ENCODE measurements at places on chromosomes 16 and 17.

GRCh38 chr16:90047714-90048346 is 28.6 kb upstream of the DBNDD1 start:
- peak; percentile 54 for DNase-seq

DNA sequence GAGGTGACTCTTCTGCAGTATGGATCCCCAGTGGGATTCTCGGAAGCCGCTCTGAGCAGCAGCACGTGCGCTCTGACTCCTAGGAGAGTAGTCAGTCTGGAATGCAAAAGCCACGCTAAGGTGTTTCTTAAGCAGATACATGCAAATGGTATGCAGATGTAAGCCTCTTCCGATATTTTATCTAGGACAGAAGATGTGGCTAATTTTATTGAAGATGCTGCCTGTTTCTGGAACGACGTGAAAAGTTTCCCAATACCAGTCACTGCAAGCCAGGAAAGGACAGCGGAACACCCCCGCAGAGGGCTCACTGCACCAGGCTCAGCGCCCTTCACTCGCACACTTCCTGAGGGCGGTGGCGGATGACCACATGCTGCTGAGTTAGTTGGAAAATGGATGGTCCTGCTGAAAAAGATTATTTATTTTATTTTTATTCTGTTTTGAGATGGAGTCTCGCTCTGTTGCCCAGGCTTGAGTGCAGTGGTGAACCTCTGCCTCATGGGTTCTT is 10.1 kb downstream of the FADS6 start:
- no peak for DNase-seq

DNA sequence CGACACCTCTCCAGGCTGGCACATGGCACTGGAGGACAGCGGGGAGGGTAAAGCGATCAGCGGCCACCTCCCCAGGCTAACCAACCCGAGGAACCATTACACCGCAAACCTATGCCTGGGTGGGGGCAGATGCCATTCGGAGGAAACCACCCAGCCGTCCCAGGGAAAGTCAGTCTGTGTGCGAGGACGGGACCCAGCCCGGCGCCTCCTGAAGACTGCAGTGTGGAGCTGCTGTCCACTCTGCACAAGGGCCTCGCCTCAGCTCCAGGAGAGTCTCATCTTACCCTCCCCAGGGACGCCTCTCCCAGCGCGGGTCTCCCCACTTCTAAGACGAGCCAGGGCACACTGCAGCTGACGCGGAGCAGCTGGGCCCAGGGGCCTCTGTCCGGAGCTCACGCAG is 8.0 kb downstream of the SLC38A10 start:
- no peak for DNase-seq

GRCh38 chr17:17300624-17301568 is 2.3 kb upstream of the NT5M start:
- DNase-seq, result peak; percentile 73

DNA sequence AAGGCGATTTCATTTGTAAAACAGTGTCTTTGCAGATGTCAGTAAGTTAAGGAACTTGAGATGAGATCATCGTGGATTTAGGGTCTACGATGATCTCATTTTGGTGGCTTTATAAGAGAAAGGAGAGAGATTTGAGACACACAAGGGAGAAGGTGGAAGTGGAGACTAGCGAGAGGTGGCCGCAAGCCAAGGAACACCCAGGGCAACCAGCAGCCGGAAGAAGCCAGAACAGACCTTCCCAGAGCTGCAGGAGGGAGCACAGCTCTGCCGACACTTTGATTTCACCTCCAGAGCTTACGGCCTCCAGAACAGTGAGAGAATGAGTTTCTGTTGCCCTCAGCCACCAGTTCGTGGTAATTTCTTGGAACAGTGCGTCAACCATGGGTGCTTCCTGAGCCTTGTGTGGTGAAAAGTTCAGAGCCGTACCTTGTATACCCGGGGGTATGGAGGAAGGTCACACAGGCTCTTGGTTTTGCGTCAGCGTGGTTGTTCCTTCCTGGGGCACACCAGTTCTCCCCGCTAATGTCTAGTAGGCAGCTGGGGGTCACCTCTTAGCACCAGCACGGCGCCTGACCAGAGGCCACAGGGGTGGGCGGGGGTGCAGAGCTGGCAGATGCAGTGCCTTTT is 12.9 kb upstream of the SEC14L1 start:
- no peak for DNase-seq

DNA sequence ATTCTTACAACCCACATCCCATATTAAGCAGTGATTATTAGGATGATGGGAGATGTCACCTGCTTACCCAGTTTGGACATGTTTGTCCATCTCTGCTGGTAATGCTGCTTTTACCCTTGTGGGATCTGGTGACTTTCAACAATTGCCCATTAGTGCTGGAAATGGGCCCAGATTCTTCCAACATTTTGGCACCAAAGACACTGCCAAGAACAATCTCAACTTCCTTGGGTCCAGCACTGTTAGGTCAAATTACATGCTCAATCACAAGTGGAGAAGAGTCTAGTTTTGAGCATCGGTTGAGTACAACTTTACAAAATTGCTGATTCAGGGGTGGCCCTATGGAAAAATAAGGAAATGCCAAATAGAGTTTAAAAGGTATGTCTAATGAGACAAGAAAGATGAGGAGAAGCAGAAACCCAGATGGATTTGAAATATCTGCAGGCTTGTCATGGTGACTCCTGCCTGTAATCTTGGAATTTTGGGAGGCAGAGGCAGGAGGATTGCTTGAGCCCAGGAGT is 13.0 kb upstream of the ZFP3 start:
- no peak for DNase-seq

GRCh38 chr17:39270923-39271322 is 45.2 kb upstream of the STAC2 start:
- DNase-seq, result peak; percentile 38

DNA sequence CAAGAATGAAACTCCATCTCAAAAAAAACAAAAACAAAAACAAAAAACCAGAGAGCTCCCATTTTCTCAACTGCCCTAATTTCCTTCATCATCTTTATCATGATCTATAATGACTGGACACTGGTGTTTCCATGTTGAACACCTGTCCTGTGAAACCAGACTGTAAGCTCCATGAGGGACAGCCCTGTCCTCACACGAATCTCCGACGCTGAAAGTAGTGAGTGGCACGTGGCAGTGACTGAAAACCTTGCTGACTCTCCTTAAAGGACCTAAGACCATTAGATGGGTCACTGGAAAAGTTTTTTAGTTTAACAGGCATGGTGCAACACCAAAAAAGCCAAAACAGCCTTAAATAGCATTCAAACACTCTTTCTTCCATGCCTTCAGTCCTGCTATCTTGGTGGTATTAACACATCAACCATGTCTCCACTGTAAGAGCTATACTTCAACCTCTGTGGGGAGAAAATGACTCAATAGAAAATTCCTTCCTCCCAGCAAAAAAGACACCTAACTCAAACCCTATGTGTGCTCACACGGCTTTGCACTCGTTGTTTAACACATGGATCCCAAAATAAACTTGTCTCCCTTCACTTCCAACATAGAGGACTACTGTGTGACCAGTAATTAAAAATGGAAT is 8.3 kb downstream of the AXIN2 start:
- DNase-seq, result no peak

Measured in GM13976 (cell line).